ENCODE measurements at places on chromosomes 3 and 15.

- DNase-seq = no peak
Observed at GRCh38 chr3:7707187-7707586, 794.4 kb upstream of the LMCD1 start.

DNA sequence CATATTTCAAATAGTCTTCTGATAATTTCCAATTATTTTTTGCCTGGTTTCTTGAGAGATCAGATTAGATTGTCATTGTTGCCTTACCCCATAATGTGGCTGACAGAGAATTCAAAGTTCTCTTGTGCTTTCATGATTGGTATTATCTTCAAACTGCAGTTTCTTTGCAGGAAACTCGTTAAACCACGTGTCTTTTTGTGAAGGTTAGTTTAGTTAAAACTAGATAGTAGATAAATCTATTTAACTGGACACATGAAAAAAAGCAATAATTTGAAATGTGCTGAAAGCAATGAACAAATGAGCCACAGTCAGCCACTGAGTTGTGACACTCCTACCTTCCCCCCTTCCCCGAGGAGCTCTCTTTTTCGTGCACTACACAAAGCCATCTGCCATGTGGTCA lies 327.5 kb upstream of the UMPS start:
- DNase-seq = no peak

DNA sequence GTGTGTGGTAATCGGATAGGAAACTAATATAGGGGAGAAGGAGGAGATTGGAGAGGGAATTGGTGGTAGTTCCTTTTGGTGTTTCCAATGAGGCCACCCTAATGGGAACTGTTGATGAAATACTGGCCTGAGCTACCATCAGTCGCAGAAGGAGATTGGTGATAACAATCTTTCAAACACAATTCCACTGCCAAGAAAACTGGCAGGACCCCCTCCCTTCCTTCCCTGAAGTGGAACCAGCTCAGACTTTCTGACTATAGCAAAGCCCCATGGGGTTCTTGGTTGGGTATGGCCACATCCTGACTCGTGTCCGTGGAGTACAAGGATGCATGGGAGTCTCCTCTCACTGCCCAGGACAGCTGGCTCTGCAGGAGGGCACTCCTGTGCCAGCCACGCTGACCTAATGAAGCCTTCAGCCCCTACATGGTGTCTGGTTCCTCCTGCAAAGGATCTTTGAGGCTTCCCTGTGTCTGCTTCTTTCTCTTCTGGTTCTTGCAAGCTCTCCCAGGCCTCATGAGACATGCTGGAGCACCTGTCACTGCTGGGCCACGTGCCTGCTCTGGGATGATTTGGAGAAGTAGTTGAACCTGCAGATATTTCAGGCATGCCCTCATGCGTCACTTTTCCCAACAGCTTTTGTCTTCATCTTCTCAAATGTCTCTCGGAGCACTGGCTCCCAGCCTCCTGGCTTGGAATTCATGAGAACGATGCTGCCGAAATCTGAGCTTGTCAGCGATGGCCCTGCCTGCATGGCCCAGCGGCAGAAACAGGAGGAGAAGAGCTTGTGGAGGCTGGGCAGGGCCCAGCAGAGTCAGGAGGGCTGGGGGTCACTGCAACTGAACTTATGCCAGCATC lies 90.0 kb upstream of the ADPGK start:
- DNase-seq = no peak

DNA sequence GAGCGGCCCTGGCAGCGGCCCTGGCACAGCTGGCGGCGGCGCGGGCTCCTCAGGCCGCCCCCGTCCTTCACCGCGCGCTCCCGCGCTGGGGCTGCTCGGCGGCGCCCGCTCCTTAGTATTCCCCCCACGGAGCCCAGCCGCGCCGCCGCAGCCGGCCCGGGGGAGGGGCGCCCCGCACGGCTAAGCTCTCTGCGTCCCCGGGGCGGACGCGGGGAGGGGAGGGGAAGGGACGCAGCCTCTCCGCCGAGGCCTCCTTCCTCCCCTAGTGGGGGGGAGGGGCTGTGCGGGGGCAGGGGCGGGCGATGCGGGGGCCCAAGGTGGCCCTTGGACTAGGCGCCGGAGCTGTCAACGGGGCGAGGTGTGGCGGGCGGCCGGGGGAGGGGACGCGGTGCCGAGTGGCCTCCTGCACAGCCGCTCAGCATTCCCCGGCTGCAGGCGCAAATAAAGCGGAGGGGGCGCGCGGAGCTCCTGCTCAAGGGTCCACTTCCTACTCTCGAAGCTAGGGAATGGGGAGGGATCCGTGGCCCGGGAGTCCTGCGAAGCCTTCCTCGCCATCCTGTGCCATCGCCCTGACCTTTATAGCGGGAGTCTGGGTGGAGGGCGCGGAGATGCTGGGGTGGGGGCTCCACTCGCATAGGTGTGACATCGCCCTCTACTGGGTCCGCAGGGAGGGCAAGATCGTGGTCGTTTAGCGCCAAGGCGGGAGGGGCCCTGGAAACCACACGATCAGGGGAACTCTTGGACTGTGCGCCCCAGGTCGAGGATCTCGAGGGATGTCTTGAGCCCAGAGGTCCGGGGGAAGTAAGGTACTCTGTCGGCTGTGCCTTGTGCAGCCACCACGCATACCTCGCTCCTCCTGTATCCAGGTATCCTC lies 22.2 kb downstream of the EPHB3 start:
- DNase-seq = no peak

DNA sequence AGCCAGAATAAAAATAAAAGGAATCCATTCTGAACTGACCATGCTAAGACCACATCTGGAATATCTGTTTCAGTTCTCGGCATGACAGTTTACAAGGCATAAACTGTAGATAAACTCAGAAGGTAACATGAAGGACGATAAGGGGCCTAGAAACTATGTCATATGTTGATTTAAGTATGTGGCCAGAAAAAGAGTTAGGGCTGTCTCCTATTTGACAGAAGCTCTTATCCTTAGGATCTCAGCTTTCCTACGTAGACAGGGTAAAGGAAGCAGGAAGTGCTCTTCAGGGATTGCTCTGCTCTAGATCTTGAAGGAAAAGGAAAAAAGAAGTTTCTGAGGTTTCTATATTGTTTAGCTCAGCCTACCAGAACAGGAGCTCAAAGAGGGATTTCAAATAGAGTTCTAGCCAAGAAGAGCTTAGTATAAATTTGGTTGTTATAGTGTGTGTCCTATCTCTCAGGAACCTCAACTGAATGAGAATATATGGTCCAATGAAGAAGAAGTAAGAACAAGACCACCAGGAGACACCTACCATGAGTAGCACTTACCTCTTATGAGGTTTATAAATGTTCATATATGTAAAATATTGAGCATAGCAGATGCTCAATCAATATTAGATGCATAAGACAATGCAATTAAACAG lies 59.2 kb downstream of the TP53BP1 start:
- DNase-seq = no peak
